ENCODE measurements at places on chromosomes 7 and 10. TPM values are rescaled to one million over a fixed set of nuclear protein-coding genes. Genes with fewer than 3 reads are reported as not detected.

Gene GIMAP1
- total RNA-seq: not detected

Gene STMP1
- 20.0 TPM for total RNA-seq

Gene ANXA8L1
- total RNA-seq: 465 TPM

Gene TMEM139
- 1.7 TPM for total RNA-seq

Gene NPSR1
- total RNA-seq: not detected

Gene CAMK1D
- total RNA-seq: 1.4 TPM

Gene CCDC172
- not detected for total RNA-seq
